ENCODE measurements at places on chromosomes 11 and 22. TPM values are rescaled to one million over a fixed set of nuclear protein-coding genes. Genes with fewer than 3 reads are reported as not detected.

Gene KCNJ1
- total RNA-seq = not detected

DNA sequence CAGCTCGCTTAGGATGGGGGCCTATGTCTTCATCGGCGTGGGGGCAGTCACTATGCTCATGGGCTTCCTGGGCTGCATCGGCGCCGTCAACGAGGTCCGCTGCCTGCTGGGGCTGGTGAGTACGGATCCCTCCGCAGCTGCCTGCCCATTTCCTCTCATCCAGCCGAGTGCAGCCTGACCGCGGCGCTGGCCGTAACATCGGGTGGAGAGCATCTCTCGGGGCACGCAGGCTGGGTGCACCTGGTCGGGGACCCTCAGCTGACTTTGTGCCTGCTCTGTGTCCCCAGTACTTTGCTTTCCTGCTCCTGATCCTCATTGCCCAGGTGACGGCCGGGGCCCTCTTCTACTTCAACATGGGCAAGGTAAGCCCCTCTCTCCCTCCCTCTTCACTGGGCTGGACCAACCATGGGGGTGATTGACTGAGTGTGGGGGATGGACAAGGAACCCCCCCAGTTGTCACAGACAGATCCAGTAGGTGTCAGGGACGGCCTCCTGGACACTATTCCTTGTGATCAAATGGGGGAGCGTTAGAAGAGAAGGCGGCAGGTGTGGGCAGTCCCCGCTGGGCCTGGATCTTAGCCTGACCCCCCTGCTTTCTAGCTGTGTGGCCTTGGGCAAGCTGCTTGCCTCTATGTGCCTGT lies 39.7 kb downstream of the CD82 start:
- DNase-seq = no peak

Gene SESN3
- total RNA-seq = 10.0 TPM

Gene SHISA8
- not detected for total RNA-seq

DNA sequence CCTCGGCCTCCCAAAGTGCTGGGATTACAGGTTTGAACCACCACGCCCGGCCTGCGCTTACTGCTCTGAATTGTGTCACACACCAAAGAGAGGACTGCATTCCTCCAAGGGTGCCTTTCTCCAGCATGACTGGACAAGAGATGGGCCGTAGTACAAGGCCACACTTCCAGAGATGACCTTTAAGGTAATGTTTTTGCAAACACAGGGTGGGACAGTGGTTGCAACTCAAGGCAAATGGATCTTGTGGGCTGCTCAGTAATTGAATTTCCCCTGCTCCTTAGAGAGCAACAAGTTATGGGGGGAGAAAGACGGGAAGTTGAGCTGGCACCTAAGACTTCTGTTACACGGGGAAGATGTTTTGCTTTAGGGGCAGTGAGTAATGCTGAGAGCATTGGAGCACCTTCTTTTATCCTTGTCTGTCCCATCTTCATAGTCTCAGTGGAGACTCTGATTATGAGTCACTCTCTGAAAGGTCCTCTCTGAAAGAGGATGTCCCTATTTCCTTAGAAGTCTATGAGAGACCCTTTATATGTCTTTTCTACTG lies 66.3 kb downstream of the C11orf91 start:
- peak; percentile 82 for DNase-seq

- DNase-seq = no peak
Measured at GRCh38 chr22:35328472-35328885, 28.8 kb downstream of the TOM1 start.

Gene KRTAP5-2
- total RNA-seq = not detected

- DNase-seq = no peak
Measured at GRCh38 chr11:67299471-67300191, 3.7 kb upstream of the SSH3 start.

DNA sequence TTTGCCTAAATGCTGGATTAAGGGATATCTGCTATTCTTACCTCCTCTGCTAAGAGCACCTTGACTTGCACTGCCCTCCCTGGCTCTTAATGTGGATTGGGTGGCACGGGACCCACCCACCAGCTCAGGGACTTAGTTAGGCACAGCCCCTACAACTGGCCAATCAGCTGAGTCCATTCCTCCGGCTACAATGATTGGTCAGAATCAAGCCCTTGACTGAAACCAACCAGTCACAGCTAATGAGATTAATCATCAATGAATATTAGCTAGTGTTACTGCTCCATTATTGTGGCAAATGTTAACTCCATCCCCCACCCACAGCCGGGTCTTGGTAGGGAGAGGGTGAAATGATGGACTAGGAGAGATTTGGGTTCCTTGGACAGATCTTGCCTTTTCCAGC lies 328.0 kb downstream of the MN1 start:
- DNase-seq = no peak

Gene PATE4
- total RNA-seq = not detected

GRCh38 chr11:67439321-67440228 lies 2.1 kb upstream of the PTPRCAP start:
- DNase-seq = no peak

Gene OR2AG2
- total RNA-seq = 0.28 TPM
